GDM1 (cell line): ENCODE measurements at places on chromosomes 12 and 14.

GRCh38 chr14:47220096-47220495 is 455.3 kb downstream of the MDGA2 start:
- DNase-seq: no peak

- no peak for DNase-seq
Measured at GRCh38 chr12:111964935-111965334, 48.0 kb downstream of the TMEM116 start.

DNA sequence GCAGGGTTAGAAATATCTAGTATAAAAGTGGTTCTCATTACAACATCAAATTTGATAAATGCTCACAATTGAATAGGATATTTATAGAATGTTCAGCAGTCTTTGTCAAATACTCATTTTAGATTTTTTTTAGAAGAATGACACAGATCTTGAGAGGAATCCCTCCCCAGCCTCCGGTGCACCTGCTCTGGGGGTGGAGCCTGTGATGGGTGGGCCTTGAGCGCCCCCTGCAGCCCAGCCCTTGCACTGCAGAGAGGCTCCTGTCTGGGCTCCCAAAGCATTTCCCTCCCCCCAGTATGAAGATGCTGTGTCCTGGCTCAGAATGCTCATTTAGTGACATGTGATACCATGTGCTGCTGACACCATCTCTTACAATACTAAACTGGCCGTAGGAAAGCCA is 792.3 kb downstream of the TMEM121 start:
- DNase-seq: peak; percentile 33

- no peak for DNase-seq
Measured at GRCh38 chr12:52042706-52043385, 8.4 kb upstream of the NR4A1 start.

GRCh38 chr12:130051900-130052299 is 110.4 kb upstream of the FZD10 start:
- DNase-seq: no peak
